ENCODE measurements at places on chromosomes 3 and 15.

DNA sequence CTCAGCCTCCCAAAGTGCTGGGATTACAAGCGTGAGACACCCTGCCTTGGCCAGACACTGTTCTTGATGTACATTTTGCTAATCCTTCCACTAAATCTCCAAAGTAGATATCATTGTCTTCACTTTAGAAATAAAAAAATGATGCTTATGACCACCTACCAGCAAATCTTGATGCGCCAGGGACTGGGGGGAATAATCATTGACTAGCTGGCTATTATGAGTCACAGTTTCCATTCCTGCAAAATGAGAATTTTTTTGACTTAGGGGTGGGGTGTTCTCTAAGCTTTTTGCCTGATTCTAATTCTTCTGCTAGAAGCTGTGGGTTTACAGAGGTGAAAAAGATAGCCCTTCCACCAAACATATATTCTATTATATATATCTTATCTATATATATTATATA is 17.1 kb upstream of the RFC4 start:
- no peak for DNase-seq

GRCh38 chr15:40114218-40114617 is 5.5 kb upstream of the BMF start:
- DNase-seq = no peak

GRCh38 chr15:39448409-39448808 is 132.5 kb upstream of the THBS1 start:
- DNase-seq = no peak

DNA sequence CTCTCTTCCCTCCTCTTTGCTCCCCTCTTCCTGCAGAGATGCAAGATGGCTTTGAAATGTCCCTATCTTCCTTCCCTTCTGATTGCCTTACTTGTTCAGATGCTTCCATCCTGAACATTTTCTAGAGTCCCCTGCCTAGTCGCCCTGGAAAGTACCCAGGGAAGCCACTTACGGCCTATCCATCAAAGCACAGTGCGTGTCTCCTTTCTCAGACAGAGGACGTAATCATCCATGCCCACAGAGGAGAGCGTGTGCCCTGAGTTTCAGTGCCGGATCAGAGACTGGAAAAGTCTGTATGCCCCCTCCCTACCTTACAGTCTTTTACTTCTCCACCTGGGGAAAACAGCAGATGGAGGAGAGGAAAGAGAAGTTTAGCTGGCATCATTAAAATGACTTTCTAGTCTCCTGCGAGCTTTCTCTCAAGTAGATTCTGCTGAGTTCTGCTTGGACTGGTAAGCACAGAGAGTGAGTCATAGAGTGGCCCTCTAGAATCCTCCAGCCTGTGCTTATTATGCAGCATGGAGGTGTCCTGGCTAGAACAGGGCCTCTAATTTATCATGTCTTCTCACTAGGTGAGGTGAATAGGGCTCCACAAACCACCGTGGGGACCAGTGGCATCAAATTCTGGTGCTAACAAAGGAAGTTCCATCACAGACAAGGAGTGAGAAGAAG is 114.6 kb downstream of the SLCO3A1 start:
- no peak for DNase-seq

Measured in globus pallidus (tissue), 1 donor.